ENCODE measurements at places on chromosomes 16 and 17.
A peak's percentile ranks its signal among the peaks of the same experiment; 100 is the strongest.

DNA sequence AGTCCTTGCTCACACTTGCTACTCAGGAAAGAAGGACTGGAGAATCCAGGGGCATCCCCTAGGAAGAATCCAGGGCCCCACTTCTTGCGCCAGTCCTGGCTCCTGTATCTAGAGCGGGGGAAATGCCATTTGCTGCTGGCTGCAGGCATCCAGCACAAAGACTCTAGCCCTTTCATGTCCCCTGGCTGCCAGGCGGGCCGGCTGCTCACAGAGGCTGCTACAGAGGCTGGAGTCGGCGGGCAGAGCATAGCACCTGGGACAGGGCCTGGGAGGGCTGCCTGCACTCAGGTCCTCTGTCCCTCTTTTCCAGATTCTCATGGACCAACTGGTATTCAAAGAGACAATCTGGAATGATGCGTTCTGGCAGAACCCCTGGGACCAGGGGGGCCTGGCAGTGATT lies 13.8 kb downstream of the SMIM5 start:
- DNase-seq: no peak

DNA sequence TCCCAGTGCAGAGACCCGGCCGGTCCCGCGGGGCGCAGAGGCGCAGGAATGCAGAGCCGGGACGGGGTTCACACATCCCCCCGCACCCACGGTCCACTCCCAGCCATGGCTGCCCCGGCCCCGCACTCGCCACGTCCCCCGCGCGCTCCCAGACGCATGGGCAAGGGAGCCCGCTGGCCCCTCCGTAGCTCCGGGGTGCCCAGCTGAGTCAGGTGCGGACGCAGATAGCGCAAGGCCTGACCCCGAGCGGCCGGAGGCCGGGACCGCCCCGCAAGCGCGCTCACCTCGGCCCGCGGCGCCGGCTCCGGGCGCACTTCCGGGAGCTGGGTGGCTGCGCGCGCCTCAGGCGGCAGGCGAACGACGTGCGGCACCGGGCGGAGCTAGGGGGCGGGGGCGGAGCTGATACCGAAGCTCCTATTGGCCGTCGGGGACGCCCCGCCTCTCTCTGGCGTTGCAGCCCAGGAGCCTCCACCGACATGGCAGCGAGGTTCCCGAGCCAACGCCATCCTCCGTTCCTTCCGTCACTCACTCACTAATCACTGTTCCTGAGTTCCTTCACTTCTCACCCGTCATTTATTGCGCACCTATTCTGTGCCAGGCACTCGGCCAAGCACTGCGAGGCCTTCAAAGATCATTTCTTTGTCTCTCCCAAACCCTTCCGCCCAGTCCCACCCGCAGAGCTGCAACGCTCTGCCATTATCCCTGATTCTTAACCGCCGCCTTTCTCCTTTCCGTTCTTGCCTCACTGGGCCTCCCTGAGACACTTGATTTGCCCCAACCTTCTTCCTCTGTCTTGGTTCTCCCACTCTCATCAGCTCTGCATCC lies at the start of gene ZNF18:
TSS of gene ZNF18 (minus strand) at position 329 of the 825 bp plus-strand sequence. CDS start 4,646 bp downstream, outside the sequence.
- DNase-seq: peak; percentile 98

GRCh38 chr17:34399725-34400124 lies 36.7 kb upstream of the CCL1 start:
- DNase-seq: no peak

GRCh38 chr17:42659079-42659931 lies at the start of gene TUBG2:
Gene TUBG2 (plus strand): TSS chr17:42659284. CDS start chr17:42659504, 220 bp downstream.
- DNase-seq: peak; percentile 94

DNA sequence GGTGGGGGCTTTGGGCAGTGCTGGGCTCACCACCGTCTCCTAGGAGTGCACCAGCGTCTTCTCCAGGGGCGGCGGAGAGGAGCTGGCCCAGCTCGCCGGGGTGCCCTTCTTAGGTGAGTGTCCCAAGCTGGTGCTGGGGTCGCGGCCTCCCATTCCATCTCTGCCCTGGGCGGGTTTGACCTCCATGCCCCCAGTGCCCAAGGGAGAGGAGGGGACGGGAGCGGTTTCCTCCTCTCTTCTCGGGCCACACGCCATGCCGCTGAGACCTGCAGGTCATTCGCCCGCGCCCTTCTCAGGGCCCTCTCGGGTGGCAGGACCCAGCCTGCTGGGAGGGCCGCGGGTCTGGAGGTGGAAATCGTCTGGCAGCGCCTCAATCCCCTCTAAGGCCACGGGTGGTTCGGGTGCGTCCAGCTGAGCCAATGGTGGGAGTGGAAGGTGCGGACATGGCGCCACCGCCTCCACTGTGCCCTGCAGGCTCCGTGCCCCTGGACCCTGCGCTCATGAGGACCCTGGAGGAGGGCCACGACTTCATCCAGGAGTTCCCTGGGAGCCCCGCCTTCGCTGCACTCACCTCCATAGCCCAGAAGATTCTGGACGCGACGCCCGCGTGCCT lies 5.3 kb downstream of the IGFALS start:
- no peak for DNase-seq

GRCh38 chr17:79985361-79985942 lies 50.2 kb downstream of the TBC1D16 start:
- DNase-seq: no peak

GRCh38 chr16:30005341-30006094 lies 5.3 kb downstream of the DOC2A start:
- peak; percentile 69 for DNase-seq

DNA sequence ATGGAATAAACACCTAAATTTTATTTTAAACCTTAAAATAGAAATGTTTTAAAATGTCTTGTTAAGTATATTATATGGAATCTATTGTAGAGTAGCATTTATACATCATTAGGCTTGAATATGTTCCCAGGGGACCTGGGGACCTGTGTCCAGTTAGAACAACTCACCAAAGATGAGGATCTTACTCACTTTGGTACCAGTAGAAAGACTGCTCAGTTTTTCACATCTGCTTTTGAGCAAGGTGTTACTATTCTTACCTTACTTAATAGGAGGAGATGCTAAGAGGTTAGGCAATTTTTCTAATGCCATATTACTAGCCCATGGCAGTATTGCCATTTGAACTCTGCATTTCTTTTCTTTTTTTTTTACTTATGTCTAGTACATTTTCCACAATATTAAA lies 14.7 kb downstream of the STXBP4 start:
- DNase-seq: no peak

DNA sequence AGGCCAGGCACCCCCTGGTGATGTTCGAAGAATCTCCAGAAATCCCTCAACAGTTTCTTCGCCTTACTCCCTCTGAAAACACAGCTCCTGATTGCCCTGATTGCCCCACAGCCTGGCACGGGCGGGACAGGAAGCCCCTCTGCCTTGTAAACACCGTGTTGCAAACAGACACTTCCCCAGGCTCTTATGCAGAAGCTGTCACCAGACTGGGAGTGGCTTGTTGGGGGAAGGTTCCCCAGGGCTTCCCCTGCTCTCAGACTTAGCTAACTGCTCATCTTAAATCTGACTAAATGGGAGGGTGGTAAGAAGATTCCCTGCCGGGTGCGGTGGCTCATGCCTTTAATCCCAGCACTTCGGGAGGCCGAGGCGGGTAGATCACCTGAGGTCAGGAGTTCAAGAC lies 11.2 kb downstream of the PIK3R5 start:
- DNase-seq: no peak

DNA sequence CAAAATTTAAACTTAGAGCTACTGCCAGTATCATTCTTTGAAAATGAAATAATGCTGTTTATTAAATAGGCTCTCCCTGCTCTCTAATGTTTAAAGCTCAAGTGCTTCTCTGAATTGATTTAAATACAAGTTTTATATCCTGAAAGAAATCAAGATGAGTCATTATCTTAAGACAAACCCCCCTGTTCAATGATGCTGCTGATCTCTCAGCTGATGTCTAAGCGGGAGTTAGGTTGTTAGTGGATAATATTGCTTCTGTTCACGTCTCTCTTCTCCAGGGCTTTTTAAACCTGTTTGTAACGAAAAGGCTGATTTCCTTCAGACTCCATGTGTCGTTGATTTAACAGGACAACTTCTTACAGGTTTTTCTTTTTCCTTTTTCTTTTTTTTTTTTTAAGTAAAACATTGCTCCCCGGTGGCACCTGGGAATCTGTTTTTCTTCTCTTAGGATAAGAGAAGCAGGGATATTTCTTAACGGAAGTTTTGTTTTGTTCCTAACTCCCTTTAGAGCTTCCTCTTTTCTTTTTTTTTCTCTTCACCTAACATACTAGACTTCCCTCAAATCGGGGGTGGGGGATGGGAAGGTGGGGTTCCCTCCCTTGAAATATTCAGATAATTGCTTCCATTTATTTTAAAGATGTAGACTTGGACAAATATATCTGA lies 807 bp upstream of the LYRM9 start:
- no peak for DNase-seq

GRCh38 chr17:15654886-15655561 lies 29.1 kb downstream of the TRIM16 start:
- DNase-seq: no peak

DNA sequence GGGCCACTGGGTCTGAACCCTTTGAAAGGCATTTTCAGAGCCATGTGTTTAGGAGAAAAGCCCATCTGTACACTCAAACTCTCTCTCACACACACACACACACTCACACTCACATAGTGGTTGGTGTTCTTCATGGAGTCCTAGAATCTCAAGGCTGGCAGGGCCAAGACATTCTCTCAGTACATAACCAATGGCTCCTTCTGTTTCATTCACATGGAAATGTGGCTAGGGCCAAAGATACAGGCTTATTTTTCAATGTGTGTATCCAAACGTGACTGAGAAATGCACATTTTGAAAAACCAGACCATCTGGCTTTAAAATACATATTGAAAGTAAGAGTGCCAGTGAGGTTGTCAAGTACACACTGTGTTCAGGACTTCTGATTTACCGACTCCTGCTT lies 59.0 kb upstream of the SALL1 start:
- DNase-seq: no peak

DNA sequence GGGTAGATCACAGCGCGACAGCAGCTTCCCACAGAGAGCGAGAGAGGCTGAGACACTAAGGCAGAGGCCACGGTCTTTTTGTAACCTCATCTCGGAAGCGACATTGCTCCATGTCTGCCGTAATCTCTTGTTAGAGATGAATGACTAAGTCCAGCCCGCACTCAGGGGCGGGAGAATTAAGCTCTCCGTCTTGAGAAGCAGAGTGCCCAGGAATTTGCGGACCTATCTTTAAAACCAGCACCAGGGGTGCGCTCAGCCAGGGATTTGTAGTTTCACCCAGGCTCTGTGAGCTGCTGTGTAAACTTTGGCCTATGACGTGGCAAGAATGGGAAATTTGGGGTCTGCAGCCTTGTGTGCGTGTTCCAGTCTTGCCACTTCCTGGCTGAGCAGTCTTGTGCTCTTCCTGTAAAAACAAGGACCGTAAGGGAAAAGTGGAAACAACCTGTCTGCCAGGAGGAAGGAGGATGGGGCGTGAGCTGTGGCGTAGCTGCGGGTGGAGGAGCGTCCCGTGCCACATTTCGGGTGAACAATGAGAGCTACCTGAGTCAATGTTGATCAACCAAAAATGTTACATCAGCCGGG lies 16.0 kb upstream of the JPH3 start:
- DNase-seq: no peak

DNA sequence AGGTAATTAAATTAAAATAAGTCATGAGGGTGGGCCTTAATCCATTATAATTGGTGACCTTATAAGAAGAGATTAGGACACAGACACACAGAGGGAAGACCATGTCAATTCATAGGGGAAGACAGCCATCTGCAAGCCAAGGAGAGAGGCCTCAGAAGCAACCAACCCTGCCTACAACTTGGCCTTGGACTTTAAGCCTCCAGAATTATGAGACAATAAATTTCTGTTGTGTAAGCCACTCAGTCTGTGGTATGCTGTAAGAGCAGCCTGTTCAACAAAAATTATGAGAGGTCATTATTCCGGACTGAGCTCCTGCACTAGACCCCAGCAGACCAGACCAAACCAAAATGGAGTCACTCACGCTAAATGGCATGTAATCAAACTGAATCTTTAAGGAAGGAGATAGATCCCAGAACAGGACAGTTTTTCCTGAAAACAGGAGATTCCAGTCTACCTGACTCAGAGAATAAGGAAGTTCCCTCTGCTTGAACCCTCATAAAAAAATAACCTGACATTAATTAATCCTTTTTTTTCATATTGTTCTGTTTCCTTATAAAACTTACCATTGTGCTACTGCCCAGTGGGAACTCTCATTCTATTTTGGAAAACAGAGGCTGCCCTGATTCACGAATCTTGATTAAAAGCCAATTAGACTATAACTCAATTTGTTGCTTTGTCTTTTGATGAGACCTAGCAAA lies 74.3 kb downstream of the DNAH3 start:
- DNase-seq: no peak

DNA sequence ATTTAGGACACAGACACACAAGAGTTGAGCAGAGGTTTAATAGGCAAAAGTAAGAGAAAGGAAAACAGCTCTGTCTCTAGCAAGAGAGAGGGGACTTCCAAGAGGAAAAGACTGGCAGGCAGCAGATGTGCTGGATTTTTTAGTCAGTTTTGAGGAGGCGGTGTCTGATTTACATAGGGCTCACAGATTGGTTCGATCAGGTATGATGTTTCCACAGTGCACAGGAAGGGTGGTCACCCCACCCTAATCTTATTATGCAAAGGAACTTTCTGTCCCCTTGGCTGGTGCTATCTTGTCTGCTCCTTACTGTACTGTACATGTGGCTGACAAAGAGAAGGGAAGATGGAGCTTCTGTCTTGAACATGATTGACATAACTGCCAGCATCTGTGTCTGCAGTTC lies 25.3 kb downstream of the BFAR start:
- no peak for DNase-seq

- DNase-seq: peak; percentile 89
Measured at GRCh38 chr17:81513753-81514488, 1.3 kb upstream of the ACTG1 start.

DNA sequence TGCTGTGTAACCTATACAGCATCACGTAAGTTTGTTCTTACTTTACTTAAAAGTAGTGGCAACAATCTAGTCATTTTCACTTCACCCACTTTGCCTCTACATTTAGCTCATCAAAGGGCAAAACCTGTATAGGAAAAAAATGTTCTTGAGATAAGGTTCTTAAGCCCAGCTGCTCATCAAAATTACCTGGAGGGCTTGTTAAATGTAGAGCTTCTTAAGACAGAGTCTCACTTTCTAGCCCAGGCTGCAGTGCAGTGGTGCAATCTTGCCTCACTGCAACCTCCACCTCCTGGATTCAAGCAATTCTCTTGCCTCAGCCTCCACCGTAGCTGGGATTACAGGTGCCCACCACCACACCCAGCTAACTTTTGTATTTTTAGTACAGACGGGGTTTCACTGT lies 38.2 kb upstream of the TMEM97 start:
- no peak for DNase-seq
